Chondrocyte (in vitro differentiated cells): ENCODE measurements at places on chromosomes 16 and 17.

- no peak for DNase-seq
Observed at GRCh38 chr16:12091569-12092543, 115.3 kb downstream of the SNX29 start.

DNA sequence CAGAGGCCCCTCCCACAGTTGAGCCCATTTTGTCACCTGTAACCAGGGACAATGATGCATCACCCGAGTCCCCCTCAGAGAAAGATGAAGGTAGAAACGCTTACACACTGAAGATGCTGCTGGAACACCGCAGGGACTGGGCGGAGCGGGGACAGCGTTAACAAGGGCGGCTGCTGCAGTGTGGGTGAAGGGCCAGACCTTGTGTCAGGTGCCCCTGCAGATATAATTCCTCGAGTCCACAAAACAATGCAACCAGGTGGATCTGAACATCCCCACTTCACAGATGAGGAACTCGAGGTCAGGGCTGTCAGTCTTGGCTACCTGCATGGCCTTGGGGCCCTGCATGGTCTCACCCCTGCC, 6.3 kb upstream of the MAPK7 start:
- peak; percentile 66 for DNase-seq

DNA sequence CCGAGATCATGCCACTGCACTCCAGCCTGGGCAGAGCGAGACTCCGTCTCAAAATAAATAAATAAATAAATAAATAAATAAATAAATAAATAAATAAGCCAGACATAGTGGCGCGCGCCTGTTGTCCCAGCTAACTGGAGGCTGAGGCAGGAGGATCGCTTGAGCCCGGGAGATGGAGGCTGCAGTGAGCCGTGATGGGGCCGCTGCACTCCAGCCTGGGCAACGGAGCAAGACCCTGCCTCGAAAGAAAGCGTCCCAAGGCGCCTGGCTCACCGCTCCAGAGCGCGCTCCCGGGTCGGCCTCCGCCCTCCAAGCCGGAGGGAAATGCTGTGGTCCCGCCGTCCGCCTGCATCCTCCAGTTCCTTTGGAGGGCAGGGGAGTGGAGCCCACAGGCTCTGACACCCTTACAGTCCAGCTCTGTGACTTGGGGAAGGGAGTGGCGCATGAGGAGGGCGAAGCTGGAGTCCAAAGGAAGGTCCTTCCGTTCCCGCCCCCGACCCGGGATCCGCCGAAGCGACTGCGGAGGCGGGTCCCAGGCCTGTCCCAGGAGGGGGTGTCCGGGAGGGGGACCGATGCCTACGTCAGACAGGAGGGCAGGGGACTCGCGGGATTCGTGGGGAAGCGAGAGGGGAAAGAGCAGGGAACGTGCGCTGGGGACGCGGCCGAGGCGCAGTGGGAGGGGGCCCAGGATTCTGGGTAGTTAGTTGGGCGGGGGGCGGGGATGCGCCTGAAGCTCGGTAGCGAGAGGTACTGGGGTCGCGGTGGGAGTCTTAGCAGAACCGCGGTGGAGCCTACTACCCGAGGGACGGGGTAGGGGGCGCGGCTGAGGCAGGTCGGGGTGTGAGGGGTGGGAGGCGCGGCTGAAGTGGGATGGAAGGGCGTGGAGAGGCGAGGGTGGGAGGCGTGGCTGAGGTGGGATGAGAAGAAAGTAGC, 8.4 kb upstream of the TRPV2 start:
- no peak for DNase-seq

- no peak for DNase-seq
Observed at GRCh38 chr16:9159839-9160550, 68.6 kb downstream of the HAPSTR1 start.

DNA sequence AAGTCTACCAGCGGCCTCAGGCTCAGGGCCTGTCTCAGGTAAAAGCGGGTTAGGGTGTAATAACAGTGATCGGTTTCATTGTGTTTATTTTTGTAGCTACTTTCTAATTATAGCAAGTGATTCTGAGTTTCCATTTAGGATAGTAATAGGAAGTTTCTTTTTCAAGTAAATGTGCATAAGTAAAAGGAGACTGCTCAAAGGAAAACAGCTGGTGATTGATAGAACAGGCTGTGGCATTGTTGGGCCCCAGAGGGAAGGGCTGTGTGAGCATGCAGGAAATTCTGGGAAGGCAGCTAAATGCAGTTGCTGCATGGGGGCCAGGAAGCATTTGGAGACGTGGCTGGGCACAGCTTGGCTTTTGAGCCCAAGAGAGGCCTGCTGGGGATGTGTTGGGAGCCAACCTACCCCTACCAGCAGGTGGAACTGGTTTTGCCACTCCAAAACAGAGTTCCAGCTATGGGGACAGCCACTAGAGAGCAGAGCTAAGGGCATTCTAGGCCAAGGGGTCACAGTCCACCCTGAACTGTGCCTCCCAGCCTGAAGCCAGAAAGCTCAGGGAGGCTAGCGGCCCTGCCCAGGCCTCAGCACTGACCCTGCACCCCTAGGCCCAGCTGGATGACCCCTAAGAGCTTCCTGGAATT, 12.6 kb downstream of the SNX20 start:
- DNase-seq, result peak; percentile 37

DNA sequence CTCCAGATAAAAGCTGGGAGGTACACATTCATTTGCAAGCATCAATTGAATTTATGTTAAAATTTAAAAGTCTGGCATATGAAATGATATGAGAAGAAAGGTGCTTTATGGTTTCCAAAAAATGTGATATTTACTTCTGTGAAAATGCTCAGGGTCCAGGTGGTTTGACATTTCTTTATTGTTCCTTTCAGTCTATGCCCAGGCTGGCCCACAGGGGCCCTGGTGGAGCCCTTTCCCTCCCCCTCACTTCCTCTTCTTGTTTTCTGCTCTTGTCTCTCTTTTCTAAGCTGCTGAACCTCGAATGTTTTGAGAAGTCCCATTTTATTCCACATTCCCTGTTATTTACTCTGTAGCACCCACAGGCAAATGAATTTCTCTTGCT, 127.8 kb downstream of the HS3ST3B1 start:
- no peak for DNase-seq

- peak; percentile 30 for DNase-seq
Observed at GRCh38 chr17:46773221-46773605, 45.3 kb downstream of the WNT3 start.

DNA sequence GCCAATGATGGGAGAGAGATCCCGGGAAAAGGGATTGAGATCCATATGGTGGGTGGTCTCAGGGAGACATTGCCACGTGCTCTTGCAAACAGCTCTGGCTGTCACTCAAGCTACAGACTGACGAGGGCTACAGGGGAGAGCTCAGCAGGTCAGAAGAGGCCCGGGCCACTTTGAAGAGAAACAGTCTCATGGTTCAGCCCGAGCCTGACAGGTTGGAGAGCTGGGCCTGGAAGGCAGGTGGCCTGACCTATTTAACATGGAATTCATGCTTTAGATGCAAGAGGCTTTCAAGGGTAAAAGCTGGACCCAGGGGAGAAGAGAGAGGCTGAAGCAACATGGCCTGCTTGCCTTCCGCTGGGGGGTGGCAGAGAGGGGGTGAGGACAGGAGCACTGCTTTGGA, 81.0 kb upstream of the BRD7 start:
- DNase-seq, result peak; percentile 43
